Placental pericyte (primary cell): ENCODE measurements at places on chromosomes 13 and 19. TPM values are rescaled to one million over a fixed set of nuclear protein-coding genes. Genes with fewer than 3 reads are reported as not detected.

Gene NAPSA
- not detected in 2 replicates for total RNA-seq

Gene GRIK5
- under 0.01 TPM in 1 of 2 replicates, not detected in the other for total RNA-seq

Gene JSRP1
- total RNA-seq: 0.44 TPM in 1 of 2 replicates, not detected in the other

Gene HIPK4
- under 0.01 and 0.14 TPM in 2 replicates for total RNA-seq

Gene RETN
- not detected in 2 replicates for total RNA-seq

Gene ZNF792
- 3.3 and 17.0 TPM in 2 replicates for total RNA-seq

Gene CKM
- not detected in 2 replicates for total RNA-seq

Gene TBCB
- 121 and 180 TPM in 2 replicates for total RNA-seq

Gene SIGLEC12
- total RNA-seq: not detected in 2 replicates

Gene C1QTNF9
- not detected in 2 replicates for total RNA-seq

Gene SCGB2B2
- under 0.01 and 0.22 TPM in 2 replicates for total RNA-seq

Gene OR10H1
- not detected in 2 replicates for total RNA-seq

Gene KLK3
- total RNA-seq: not detected in 2 replicates

Gene TEX29
- not detected in 2 replicates for total RNA-seq

Gene LRRC25
- total RNA-seq: 0.14 and 0.44 TPM in 2 replicates

Gene PRDX2
- 188 and 197 TPM in 2 replicates for total RNA-seq

Gene DLL3
- total RNA-seq: 0.43 TPM in 1 of 2 replicates, not detected in the other

Gene ZNF541
- total RNA-seq: not detected in 2 replicates

Gene DCT
- not detected in 2 replicates for total RNA-seq

Gene STOML3
- not detected in 2 replicates for total RNA-seq

Gene NLRP12
- not detected in 2 replicates for total RNA-seq

Gene CEACAM21
- total RNA-seq: not detected in 2 replicates

Gene FGF21
- not detected in 2 replicates for total RNA-seq

Gene COX6B2
- total RNA-seq: 0.14 and 0.22 TPM in 2 replicates

Gene SLC17A7
- not detected in 2 replicates for total RNA-seq

Gene AMER2
- not detected in 2 replicates for total RNA-seq

Gene ELSPBP1
- total RNA-seq: not detected in 2 replicates

Gene GIPC3
- under 0.01 and 0.14 TPM in 2 replicates for total RNA-seq

Gene SIGLEC9
- total RNA-seq: 0.22 TPM in 1 of 2 replicates, not detected in the other

Gene ADGRE3
- 0.14 TPM in 1 of 2 replicates, not detected in the other for total RNA-seq

Gene GSX1
- not detected in 2 replicates for total RNA-seq

Gene EBI3
- total RNA-seq: 1.3 and 1.7 TPM in 2 replicates

Gene KIR2DL3
- not detected in 2 replicates for total RNA-seq

Gene PABPC3
- under 0.01 TPM in 1 of 2 replicates, not detected in the other for total RNA-seq
